HT1080 (cell line): ENCODE measurements at places on chromosomes 11 and 22.
A peak's percentile ranks its signal among the peaks of the same experiment; 100 is the strongest.

DNA sequence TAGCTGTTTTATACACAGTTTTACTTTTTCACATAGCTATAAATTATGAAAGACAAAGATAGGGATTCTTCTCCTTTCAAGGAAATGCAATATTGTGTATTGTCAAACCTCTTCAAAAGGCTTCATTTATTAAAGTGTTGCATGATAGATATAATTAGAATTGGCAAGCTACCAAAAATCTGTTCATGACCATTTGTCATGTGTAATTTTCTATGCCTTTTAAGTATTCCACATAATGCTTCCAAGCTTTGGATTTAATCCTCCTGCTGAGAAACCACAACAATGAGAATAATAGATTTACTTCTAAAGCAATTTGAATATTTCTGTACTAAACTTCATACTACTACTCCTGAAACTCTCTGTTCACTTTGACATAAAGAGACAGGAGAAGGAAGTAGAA is 403.2 kb upstream of the CCDC179 start:
- no peak for DNase-seq

GRCh38 chr11:64349404-64349803 is 9.4 kb downstream of the CCDC88B start:
- no peak for DNase-seq

DNA sequence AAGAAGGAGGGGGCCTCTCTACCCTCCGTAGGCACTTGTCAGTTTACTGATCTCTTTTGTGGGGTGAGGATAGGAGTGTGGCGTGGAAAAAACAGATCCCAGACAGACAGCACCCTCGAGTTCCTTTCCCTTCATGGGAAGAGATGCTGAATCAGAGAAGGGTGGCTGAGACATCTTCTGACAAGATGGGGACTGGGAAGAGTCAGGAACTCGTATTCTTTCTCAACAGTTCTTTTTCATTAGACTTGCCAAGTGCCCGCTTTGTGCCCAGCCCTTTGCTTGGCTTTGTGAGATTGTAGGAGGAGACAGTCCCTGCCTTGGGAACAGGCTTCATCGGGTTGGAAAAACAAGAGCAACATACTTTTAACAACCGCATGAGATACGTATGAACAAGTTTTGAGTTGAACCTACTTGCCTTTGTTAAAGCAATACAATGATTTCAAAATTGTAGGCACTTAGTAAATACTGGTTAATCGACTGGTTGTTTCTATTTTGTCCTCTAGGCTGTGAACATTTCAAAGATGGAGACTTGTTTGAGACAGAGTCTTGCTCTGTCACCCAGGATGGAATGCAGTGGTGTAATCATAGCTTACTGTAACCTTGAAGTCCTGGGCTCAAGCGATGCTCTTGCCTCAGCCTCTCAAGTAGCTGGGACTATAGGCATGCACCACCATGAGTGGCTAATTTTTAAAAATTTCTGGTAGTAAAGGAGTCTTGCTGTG is 1.1 kb downstream of the RRM1 start:
- DNase-seq, result peak; percentile 21

DNA sequence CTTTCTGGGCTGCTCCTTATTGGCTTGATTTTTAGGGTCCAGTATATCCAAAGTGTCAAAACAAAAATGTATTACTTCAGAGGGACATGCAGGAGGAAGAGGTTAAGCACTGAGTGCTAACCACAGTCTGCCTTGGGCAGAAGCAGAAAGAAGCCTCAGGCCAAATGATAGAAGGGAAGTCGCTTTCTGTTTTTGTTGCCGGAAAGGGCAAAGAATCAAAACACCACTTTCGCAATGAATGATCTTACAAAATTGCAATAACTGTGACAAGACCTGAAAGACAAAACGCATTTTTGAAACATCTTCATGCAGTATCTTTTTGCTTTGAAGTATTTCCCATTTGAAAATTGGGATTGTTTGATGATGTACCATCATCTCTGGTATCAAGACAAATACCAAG is 70.1 kb upstream of the PICALM start:
- DNase-seq, result no peak

DNA sequence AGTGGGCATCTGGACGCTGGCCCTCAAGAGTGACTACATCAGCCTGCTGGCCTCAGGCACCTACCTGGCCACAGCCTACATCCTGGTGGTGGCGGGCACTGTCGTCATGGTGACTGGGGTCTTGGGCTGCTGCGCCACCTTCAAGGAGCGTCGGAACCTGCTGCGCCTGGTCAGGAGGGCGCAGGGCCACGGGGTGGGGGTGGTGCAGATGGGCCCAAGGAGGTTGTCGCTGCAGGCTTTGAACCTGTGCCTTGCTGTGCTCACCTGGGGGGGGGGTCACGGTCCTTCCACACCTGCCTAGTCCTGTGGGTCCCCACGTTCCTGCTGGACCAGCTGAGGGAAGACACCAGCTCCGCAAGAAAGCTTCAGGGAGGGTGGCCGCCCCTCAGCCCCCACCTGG is 3.5 kb downstream of the CD151 start:
- no peak for DNase-seq

GRCh38 chr11:102757823-102758549 is 22.4 kb downstream of the MMP10 start:
- peak; percentile 54 for DNase-seq

GRCh38 chr11:41660585-41660984 is 201.1 kb upstream of the LRRC4C start:
- peak; percentile 14 for DNase-seq

- DNase-seq, result no peak
Measured at GRCh38 chr11:924406-925157, 1.1 kb upstream of the AP2A2 start.

DNA sequence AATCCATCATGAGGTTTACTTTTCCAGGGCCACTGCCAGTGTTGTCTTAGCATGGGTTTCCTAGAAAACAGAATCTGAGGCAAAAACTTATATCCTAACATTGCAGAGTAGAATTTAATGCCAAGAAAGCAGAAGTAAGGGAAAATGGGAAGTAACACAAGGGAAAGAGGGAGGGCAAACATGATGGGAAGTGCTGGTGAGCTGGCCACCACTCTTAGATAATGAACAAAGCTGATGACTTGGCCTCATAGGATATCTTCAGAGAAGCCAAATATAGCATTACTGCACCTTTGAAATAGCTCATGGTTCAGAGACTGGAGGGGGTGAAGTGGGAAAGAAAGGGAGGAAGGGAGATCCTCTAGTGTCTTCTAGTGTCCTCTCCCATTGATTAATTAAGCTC is 24.8 kb upstream of the CALCB start:
- no peak for DNase-seq

DNA sequence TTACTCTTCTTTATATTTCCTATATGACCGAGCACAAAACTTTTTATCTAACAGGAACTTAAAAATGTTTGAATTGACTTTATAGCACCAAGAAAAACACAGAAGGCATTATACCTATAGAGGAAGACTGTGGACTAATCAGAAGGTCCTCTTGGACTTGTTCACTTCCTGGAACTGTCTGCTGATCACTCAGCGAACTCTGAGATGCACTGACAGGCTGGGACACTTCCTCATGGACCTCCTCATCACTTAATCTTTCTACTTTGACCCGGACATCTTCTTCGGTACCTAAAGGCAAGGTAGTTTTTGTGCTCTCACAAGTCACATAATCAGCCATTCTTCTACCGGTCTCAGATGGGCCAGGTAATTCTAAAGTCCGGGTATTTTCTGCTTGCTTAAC is 54.0 kb downstream of the ZBTB44 start:
- no peak for DNase-seq

GRCh38 chr11:134471087-134471715 is 59.2 kb upstream of the B3GAT1 start:
- DNase-seq, result no peak

- DNase-seq, result no peak
Measured at GRCh38 chr22:22614065-22614464, 30.3 kb upstream of the GGTLC2 start.

GRCh38 chr11:10857459-10857708 is 469 bp downstream of the ZBED5 start:
- no peak for DNase-seq

- no peak for DNase-seq
Measured at GRCh38 chr22:41074061-41074460, 18.3 kb upstream of the EP300 start.

DNA sequence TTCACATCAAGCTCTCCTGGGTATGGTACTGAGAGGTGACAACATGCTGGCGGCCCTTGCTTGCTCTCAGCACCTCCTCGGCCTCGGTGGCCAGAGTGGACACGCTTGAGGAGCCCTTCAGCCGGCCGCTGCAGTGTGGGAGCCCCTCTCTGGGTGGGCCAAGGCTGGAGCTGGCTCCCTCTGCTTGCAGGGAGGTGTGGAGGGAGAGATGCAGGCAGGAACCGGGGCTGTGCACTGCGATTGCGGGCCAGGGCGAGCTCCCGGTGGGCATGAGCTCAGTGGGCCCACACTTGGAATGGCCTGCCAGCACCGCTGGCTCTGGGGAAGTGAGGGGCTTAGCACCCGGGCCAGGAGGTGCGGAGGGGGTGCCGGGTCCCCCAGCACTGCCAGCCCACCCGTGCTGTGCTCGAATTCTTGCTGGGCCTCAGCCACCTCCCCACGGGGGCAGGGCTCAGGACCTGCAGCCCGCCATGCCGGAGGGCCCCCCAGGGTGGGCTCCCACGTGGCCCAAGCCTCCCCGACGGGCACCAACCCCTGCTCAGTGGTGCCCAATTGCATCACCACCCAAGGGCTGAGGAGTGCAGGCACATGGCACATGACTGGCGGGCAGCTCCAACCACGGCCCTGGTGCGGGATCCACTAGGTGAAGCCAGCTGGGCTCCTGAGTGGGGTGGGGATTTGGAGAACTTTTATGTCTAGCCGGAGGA is 106.2 kb downstream of the RAB38 start:
- no peak for DNase-seq

DNA sequence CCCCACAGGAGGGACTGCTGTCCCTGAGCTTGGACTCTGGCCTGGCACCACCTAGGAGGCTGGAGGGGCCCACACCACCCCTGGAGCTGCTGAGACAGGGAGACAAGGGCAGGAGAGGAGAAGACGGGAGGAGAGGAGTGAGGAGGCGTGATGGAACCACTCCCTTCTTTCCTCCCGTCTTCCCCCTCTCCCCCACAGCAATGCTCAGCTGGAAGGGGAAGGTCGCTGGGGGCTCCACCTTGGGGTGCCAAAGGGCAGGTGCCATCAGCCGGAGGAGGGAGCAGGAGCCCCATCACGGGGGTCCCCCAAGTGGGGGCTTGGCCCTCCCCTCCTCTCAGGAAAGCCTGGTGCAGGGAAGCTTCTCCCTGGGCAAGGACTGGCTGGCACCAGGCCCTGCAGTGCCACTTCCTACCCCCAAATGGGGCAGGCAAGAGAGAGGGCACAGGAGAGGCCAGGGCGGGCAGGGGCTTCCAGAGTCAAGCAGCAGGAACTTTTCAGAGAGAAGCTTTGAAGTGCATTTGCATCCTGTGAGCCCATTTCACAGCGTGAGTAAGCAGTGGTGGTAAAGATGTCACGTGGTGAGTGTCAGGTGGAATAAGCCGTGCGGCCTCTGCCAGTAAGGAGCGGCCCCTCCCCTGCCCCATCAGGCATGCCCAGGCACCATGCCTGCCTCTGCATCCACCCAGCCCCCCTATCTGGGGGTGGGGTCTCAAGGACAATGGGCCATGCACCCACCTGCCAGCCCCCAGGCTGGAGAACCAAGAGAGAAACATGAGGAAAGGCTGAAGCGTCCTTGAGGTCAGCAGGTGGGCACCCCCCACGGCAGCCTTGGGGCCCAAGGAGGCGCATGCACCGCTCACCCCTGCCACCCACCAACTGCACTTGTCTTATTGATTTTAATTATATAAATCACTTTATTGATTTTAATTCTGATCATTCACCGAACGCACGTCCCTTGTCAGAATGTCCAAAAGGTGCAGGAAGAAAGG is 4.9 kb downstream of the IGF2 start:
- DNase-seq, result no peak

- peak; percentile 94 for DNase-seq
Measured at GRCh38 chr22:37454857-37455686, 27.8 kb upstream of the ELFN2 start.

- DNase-seq, result peak; percentile 49
Measured at GRCh38 chr11:63560506-63561180, 2.5 kb downstream of the PLAAT2 start.

- no peak for DNase-seq
Measured at GRCh38 chr22:49432897-49433443, 394.7 kb downstream of the BRD1 start.

- no peak for DNase-seq
Measured at GRCh38 chr11:108866781-108867180, 201.9 kb downstream of the DDX10 start.

GRCh38 chr11:81963018-81963417 is 770.6 kb downstream of the FAM181B start:
- no peak for DNase-seq

DNA sequence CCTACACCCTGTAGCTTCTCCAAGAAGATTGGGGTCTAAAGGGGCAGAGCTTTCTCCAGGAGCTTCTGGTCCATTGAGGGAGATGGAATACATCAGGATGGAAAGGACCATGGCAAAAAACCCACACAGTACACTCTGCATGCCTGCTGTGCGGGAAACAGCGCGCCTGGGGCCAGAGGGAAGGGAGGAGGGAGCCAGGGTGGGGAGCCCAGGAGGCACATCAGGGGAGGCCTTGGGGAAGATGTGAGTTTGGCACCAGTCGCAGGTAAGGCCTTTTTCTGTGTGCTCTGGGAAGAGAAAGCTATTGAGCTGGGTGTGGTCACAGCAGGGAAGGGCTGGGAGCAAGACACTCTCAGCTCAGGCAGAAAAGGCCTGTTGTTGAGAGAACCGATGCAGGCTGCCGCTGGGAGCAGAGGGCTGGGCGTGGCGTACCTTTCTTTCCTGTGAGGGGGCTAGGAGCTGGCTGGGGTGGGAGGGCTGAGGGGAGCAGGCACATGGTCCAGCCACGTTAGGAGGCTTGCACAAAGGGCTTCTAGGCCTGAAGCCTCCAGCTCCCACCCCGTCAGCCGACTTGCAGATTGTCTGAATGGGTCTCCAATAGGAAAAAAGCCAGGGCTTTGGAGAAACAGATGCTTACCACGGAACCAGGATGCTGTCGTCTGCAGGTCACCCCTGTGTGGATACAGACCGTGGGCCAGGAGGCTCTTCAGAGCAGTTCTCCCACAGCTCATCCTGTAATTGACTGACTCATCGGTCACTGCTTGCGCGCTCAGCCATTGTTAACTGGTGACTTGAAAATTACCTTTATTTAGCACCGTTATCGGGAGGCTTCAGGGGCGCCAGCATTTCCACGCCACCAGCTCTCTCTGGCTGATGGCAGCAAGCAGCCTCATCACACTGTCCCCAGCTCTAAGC is 237.3 kb downstream of the ST3GAL4 start:
- no peak for DNase-seq
